ENCODE measurements at places on chromosomes 11 and 22. TPM values are rescaled to one million over a fixed set of nuclear protein-coding genes. Genes with fewer than 3 reads are reported as not detected.
A peak's percentile ranks its signal among the peaks of the same experiment; 100 is the strongest.

- DNase-seq: no peak
These were observed 249.0 kb upstream of the CNTN5 start for GRCh38 chr11:98771791-98772190.

DNA sequence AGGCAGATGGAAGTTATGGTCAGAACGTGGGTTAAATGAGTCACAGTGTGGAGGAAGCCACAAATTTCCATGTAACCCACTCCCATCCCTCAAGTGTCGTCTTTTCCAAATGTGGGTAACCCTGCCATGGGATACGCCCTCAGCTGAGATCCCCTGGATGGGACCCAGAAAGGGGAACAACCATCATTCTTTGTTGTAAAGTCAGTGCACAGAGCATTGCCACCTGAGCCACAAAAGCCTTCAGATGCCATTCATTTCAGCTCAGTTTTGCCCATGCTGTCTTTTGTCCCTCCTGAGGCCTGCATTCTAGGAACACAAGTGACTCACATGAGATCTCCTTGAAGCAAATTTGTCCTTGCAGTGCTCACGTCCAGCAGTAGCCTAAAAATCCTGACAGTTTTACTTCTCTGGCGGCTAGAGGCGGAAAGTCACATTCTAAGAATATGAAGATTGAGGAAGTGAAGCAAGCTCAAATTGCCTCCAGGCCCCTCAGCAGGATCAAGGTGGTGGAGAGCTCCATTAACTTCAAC lies 30.6 kb downstream of the MMP13 start:
- no peak for DNase-seq

DNA sequence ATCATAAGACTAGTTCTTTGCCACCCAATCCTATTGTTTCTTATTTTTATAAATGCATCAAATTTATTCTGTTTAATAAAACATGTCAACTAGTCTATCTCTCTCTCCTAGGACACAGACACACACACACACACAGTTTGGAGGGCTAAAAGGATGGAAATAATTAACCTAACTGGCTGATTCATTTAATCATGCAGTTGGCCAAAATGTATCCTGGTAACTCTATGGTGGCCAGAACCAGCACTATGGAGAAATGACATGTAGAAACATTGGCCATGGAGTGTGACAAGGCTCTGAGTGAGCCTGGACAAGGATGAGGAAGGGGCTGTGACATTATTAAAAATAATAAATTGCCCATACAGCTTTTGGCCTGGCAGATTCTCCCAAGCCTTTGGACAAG lies 64.1 kb downstream of the CLPB start:
- no peak for DNase-seq

DNA sequence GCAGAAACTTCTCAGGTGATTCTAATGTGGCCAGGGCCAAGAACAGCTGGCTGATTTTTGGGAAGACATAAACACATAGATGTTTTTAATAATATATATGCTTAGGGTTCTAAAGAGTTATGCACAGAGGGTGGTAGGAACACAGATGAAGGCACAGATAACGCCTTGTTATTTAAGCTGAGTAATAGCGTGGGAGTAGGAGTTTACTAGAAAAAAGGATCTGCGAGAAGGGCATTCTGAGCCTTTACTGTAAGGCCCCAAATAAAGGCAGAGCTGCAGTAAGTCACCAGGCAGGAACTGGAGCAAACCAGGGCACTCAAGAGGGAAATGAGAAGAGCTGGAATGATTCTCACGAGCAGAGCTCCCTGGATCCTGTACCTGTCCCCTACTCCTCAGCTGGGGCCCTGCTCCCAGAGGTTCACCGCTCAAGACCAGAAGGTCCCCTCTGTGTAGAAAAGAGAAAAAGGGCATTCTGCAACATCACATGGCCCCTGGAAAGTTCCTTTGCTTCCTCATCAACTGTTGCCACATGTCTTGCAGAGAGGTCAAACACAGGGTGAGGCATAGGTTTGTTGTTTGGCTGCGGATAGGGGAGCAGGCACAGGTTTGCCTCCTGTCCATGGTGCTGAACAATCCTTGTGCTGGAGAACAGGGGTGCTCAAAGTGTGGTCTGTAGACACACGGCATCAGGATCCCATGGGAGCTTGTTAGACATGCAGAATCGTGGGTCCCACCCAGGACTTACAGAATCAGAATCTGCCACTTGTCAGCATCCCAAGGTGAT lies 125.7 kb downstream of the TENM4 start:
- DNase-seq: peak; percentile 76

DNA sequence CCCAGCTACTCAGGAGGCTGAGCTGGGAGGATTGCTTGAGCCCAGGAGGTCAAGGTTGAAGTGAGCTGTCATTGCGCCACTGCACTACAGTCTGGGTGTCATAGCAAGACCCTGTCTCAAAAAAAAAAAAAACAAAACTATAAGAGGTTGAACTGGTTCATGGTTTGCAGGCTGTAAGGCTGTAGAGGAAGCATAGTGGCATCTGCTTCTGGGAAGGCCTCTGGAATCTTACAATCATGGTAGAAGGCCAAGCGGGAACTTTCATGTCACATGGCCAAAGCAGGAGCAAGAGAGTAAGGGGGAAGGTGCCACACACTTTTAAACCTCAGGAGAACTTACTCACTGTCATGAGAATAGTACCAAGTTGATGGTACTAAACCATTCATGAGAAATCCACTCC lies 109.6 kb downstream of the SWAP70 start:
- no peak for DNase-seq

GRCh38 chr22:28514321-28514821 lies 165.3 kb downstream of the TTC28 start:
- no peak for DNase-seq

DNA sequence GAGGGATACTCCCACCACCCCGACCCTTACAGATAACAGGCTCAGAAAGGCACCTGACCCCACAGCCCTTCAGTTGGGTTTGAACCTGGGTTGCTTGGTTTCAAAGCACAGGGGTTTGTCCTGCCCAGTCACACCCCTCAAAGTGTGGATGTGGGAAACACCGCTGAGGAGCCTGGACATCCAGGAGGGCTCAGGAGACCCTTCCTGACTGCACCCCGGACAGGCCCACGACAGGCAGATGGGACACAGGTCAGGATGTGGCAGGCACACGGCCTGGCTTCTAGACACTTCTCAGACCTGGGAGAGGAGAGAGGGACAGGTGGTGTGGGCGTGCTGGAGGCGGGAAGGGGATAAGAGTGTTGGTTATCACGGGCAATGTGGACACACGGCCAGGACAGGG lies 932.3 kb downstream of the BRD1 start:
- no peak for DNase-seq

DNA sequence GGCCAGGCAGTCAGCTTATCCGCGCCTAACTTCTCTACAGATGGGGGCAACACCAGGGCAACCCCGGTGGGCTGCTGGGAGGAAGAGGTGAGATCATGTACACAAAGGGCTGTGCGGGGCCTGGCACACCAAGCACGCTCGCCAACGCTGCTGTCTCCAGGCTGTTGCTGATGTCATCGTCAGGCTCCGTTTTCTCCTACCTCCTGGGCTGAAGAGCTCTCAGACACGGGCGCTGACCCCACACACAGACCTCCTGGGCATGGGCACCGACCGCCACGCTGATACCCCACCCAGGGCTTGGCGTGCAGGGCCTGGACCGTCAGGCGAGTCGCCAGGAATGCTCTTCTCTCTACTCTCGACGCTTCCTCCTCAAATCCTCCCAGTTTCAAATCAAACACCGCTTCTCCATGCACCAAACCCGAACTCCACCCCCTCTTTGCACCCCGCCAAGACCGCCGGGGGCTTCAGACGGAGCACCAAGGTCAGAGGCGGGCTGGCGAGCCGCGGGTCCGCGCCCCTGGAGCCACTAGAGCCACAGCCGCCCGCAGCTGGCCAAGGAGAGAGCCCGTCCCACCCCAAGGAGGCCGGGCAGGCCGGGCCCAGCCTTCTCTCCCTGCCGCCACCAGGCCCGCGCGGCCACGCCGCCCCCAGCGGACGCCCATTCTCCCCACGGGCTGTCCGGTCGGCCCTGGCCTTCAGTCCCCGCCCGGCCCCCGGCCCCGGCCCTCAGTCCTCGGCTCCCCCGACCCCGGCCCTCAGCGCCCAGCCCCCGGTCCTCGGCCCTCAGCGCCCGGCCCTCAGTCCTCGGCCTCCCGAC lies 772 bp downstream of the SBF1 start:
- peak; percentile 60 for DNase-seq

GRCh38 chr11:1852877-1853276 lies at the start of gene LSP1:
LSP1 (plus strand) TSS chr11:1853084; CDS start chr11:1853145, 61 bp downstream.
- DNase-seq: no peak

The FOLR3 gene
- not detected for total RNA-seq

The ANO5 gene
- total RNA-seq: 9.9 TPM

All from neural progenitor cell (in vitro differentiated cells).